Activated effector memory CD4-positive, alpha-beta T cell treated with Interleukin-2 at 50 U/mL for 16 hours (primary cell): ENCODE measurements at places on chromosomes 5 and 9.

DNA sequence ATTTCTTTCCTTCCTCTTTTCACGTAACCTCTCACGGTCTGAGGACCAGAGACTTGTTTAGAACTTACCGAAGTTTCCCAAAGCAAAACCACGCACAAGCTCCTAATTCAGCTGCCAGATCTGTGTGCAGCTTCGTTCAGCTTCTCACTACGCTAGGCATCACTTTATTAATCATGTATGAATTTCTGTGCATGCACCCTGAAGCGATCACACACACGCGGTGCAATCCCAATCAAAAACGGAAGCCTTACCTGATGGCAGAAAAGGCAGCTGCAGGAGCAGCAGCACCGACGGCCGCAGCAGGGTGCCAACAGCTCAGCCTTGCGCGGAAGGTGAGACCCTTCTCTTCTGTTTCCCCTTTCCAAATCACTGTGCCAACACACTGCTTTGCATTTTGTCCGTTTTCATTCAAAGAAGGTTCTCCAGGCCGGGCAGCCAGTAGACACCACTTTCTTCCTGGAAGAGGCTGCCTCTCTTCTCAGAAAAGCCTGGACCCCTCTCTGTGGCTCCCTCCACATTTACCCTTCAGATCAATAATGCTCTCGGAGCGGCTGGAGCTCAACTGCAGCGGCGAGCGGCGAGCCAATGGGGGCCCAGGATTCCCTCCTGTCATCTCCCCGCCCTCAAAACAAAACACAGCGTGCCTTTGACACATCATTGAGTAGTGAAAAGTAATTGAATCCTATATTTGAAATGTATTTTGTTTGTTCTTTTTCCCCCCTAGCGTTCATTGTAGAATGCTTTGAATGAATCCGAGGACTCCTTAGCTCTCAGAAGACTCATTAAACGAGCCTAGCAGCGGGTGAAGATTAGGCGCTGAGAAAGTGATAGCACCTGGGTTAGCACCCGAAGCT is at the start of gene CDH12:
TSS of gene CDH12 (minus strand) at position 538 of the 854 bp plus-strand sequence.
- no peak for DNase-seq

DNA sequence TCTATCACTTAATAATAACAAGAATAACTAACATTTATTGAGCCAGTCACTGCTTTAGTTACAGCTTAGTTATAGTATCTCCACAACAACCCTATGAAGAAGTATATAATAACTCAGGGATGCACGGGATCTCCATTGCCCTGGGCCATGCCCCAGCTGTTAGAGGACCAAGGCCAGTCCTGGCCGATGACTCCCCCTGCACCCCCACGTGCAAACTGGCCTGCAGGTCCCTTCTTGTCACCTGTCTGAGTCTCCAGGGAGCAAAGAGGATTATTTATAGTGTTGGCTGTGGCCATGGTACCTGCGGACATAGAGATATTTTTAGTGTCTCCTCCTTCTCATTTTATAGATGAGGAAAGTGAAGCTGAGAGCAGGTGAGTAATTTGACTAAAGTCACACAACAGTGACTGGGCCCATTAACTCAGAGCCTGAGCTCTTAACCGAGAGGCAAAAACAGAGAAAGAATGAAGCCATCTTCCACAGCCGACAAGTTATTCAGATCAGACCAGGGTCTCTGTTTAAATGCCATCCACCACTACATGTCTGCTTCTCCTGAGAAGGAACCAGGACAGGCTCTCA is 94.4 kb downstream of the TMEM215 start:
- no peak for DNase-seq

DNA sequence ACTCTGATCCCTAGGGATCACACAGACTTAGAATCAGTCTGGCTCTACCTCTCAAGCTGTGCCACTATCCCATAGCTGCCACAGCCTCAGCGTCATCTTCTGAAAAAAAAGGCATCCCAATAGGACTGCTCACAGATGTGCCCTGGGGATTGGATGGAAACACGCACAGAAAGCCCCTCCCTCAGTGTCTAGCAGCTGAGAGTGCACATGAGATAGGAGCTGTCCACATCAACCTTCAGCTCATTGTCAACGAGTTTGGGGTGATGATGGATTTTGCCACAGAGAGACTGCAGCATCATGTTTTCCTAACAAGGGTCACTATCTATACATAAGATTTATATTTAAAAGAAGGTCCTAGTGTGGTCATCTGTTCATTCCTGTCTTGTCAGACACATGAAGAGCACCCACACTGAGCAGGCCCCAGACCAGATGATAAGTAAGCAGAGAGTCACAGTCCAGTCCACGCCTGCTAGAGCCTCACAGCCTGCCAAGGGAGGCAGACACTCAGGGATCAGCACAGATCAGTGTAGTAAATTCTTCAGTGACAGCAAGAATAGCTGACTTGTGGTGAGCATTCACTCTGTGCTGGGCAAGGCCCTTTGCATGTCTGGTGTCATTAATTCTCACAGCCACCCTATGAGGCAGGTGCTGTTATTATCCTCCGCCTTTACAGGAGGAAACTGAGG is 25.8 kb downstream of the AFAP1L1 start:
- DNase-seq, result no peak

- no peak for DNase-seq
Measured at GRCh38 chr9:99013550-99013949, 69.8 kb downstream of the COL15A1 start.

GRCh38 chr9:13865869-13866268 is 448.1 kb downstream of the NFIB start:
- DNase-seq, result no peak

DNA sequence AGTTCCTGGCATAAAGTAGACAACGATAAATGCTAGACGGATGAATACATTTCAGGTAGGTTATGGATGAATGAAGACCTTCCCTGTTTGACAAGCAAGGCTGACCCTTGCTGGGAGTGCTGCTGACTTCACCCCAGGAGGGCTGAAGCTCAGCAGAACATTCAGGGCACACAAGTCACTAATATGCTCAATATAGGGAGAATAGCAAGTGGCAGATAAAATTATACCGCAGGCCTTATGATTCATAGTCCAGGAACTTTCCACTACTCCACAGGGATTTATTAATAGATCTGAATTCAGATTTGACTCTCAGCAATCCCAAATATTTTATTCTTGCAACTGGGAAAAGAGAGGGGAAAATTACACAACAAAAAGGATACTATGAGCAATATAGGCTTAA is 38.2 kb upstream of the GRAMD2B start:
- no peak for DNase-seq

- no peak for DNase-seq
Measured at GRCh38 chr9:7173139-7173538, 415.4 kb downstream of the KDM4C start.

DNA sequence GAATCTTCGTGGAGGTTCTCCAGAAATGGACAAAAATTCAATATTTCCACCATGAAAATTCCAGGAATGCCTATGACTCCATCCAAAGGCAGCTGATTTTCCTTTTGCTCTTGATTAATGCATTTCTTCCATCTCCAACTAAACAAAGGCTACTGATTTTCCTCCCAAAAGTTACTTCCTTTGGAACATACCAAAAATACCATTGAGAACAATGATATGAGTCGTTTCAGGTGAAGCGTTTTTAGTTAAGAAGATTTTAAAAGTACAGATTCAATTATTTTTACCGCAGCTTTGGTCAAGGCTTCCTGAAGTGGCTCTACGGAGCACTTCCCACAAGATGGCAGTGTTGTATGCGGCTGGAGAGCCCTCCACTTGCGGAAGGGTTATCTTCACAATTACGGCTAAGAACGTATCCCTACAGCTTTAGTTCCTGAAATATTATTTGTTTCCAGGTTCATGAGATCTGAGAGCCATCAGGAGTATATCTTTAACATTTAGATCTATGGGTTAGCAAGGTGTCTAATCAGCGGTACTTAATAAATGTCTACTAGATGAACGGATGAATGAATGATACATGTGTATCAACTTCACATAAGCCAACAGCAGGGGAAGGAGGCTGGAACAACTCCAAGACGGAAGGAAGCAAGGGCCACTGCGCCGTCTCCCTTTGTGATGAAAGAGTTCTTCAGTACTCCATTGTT is 35.9 kb upstream of the ARSB start:
- no peak for DNase-seq

GRCh38 chr9:121858788-121859187 is 207.4 kb downstream of the DAB2IP start:
- DNase-seq, result no peak

GRCh38 chr9:89745601-89746376 is 141.0 kb downstream of the GADD45G start:
- DNase-seq, result no peak

DNA sequence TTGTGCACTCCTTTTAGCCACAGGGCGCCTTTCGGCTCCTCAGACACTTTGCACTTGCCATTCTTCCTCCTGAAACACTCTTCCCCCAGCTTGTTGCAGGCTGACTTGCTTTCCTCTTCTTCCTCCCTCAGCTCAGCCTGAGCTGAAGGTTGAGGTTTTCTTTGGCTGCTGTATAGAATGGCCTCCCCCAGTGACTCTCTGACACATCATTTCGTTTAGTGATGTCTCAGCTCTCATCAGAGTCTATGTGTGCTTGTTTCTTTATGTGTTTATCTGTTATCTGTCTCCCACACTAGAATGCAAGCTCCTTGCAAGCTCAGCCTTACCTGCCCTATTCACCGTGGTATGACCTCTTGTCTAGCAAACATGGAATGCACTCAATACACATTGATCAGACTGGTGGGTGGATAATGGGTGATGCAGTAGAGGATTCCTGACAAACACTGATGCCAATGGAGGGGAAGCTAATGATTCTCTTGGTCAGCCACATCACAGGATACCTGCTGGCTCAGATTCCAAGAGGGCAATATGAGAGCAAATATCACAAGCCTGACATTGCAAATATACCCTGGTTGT is 112.9 kb upstream of the STC2 start:
- no peak for DNase-seq

- peak; percentile 51 for DNase-seq
Measured at GRCh38 chr5:132495667-132496190, 5.2 kb upstream of the IRF1 start.

GRCh38 chr9:110125207-110125751 is 82.7 kb downstream of the C9orf152 start:
- no peak for DNase-seq

GRCh38 chr5:72692651-72693442 is 123.6 kb upstream of the TNPO1 start:
- DNase-seq, result no peak

DNA sequence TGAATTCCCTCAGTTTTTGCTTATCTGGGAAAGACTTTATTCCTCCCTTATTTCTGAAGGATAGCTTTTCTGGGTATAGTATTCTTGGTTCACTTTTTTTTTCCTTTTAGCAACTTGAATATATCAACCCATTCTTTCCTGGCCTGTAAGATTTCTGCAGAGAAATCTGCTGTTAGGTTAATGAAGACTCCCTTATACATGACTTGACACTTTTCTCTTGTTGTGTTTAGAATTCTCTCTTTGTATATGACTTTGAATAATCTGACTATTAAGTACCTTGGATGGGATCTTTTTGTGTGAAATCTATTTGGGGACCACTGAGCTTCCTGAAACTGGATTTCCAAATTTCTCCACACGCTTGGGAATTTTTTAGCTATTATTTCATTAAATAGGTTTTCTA is 55.0 kb upstream of the CDK5RAP2 start:
- no peak for DNase-seq

DNA sequence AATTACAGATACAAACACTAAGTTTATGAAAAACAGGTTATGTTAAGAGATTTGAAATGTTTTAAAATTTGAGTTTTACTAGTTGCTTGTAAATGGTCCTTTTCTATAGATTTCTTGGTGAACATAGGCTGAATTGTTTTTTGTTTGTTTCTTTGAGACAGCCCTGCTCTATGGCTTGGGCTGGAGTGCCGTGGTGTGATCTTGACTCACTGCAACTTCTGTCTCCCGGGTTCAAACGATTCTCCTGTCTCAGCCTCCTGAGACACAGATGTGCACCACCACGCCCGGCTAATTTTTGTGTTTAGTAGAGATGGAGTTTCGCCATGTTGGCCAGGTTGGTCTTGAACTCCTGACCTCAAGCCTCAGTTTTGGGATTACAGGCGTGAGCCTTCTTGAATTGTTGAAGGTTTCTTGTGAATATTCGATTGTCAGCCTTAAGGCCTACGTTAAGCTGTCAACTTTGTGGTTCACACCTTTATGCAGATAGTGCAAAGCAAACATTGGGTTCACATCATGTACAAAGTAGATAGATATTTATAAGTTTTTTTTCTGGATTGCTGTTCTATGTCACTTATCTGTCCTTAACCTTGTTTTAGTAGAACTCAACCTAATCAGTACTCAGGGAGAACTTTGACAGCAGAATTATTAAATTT is 26.2 kb downstream of the UHRF2 start:
- no peak for DNase-seq

- no peak for DNase-seq
Measured at GRCh38 chr5:135996611-135997010, 32.2 kb upstream of the TGFBI start.

- no peak for DNase-seq
Measured at GRCh38 chr5:60668686-60669304, 31.2 kb downstream of the DEPDC1B start.

GRCh38 chr5:137995077-137995748 is 37.7 kb downstream of the FAM13B start:
- no peak for DNase-seq

DNA sequence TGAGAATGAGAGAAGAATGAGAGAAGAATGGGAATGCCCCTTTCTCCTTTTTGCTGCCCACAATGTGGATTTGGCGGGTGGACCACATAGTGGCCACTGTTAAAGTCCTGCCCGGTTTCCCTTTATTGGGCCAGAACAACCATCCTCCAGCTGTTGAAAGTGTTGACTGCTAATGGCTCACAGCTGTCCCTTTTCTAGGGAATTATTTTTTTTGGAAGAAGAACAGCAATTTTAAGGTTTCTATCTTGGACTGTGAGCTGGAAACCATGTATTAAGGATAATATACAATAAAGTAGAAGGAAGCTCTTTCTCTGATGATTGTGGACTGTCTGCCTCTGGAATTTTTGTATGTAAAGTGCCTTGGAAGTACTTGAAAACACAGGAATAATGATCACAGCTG is 185.9 kb downstream of the DMRT2 start:
- DNase-seq, result no peak

- DNase-seq, result no peak
Measured at GRCh38 chr5:148873690-148874485, 47.5 kb downstream of the ADRB2 start.

GRCh38 chr9:135978642-135979546 is 17.7 kb upstream of the UBAC1 start:
- peak; percentile 64 for DNase-seq

GRCh38 chr9:27053369-27054022 is 48.0 kb upstream of the LRRC19 start:
- no peak for DNase-seq

DNA sequence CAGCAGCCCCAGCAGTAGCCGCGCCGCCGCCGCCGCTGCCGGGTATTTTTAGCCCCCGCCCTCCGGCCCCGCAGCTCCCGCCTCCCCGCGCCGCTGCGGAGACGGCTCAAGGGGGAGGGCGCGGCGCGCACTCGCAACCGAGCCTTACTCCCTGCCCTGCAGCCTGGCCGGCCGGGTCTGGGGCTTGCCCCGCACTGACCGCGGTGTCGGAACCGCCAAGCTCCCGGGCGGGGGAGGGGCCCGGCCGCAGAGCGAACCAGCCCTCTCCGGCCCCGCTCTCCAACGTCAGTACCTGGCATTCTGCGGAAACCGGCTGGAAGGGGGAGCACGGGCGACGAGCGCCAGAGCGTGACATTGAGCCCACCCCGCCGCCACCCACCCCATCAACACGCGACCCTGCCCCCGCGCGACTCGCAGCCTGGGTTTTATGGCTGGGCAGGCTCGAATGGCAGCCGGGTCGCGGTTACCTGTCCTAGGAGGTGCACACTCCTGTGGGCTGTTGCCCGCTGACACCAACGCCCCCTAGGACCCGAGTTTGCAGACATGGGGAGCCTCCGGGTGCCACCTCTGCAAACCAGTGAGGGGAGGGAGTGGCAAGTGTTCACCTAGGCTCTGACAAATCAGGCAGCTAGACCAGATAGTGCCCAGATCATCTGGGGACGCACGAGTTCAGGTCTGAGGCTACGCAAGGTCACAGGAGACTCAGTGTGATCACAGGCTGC is at the start of gene ACSL6:
TSS of gene ACSL6 (minus strand) at position 37 of the 722 bp plus-strand sequence. CDS start 105 bp downstream, outside the sequence.
- DNase-seq, result peak; percentile 43
